Testis (tissue), 5 donors: ENCODE measurements at places on chromosomes 6 and 20. TPM values are rescaled to one million over a fixed set of nuclear protein-coding genes. Genes with fewer than 3 reads are reported as not detected.

DDAH2 gene
- polyA plus RNA-seq: 50.8 TPM

SLC17A2 gene
- 0.17 TPM for polyA plus RNA-seq

OR2B6 gene
- polyA plus RNA-seq: not detected

CLVS2 gene
- polyA plus RNA-seq: 0.24 TPM

MDC1 gene
- 155 TPM for polyA plus RNA-seq

VGLL2 gene
- 1.7 TPM for polyA plus RNA-seq

NRN1 gene
- 5.7 TPM for polyA plus RNA-seq

LAMA2 gene
- 25.9 TPM for polyA plus RNA-seq

SLC35F1 gene
- 1.4 TPM for polyA plus RNA-seq

HIVEP2 gene
- 4.7 TPM for polyA plus RNA-seq

PLEKHG1 gene
- polyA plus RNA-seq: 16.1 TPM

GDAP1L1 gene
- polyA plus RNA-seq: 2.7 TPM

SPAG4 gene
- polyA plus RNA-seq: 39.0 TPM

MUC21 gene
- 0.12 TPM for polyA plus RNA-seq

AHI1 gene
- polyA plus RNA-seq: 33.9 TPM

ZNF165 gene
- polyA plus RNA-seq: 23.2 TPM

SLA2 gene
- polyA plus RNA-seq: 1.1 TPM

EMILIN3 gene
- 14.8 TPM for polyA plus RNA-seq

CST2 gene
- polyA plus RNA-seq: 0.49 TPM

LPIN3 gene
- 9.9 TPM for polyA plus RNA-seq

PREP gene
- 53.7 TPM for polyA plus RNA-seq

RCAN2 gene
- polyA plus RNA-seq: 17.4 TPM

TSBP1 gene
- 21.0 TPM for polyA plus RNA-seq
